ENCODE measurements at places on chromosomes 2 and 18.
A peak's percentile ranks its signal among the peaks of the same experiment; 100 is the strongest.

- no peak for DNase-seq
These were observed 311.6 kb downstream of the STK39 start for GRCh38 chr2:167935803-167936110.

- no peak for DNase-seq
These were observed 269.4 kb upstream of the TCF4 start for GRCh38 chr18:55857409-55857808.

GRCh38 chr2:9984217-9984739 is 32.8 kb downstream of the GRHL1 start:
- DNase-seq, result peak; percentile 28

DNA sequence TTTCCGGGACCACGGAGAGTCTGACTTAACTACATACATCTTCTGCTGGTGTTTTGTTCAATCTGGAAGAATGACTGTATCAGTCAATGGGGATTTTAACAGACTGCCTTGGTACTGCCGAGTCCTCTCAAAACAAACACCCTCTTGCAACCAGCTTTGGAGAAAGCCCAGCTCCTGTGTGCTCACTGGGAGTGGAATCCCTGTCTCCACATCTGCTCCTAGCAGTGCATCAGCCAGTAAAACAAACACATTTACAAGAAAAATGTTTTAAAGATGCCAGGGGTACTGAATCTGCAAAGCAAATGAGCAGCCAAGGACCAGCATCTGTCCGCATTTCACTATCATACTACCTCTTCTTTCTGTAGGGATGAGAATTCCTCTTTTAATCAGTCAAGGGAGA is 23.1 kb downstream of the ICOS start:
- no peak for DNase-seq

DNA sequence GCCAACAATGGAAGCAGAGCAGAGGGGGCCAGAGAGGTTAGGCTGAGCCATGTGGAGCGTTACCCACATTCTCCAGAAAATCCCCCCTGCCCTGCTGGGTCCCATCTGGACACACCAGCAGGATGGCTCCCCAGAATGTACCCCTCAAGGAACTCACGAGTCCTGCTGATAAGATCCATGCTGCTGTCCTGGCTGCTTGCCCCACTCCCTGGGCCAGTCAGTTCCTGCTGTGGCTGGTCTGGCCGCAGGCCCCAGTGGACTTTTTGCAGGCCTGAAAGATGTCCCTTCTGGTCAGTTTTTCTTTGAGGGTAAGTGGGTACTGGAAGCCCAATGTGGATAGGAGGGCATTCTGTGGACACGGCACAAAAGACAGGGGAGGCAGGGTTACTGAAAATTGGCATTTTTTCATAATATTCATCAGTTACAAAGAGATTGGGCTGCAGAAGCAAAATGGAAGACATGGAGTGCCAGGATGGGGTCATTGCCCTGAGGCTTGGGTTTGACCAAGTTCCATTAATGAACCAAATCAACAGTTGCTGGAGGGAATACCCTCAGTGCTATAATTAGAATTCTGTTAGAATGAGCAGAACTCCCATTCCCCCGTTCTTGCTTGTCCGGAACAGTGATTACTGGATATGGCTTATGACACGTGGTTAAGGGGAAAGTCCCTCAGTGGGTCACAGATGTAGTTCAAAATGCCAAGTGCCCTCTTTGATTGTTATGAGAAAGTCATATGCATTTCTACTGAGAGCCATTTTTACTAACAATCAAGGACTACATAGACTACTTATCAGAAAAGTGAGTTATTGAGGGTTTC is 38.7 kb downstream of the SLC4A5 start:
- DNase-seq, result no peak

GRCh38 chr2:227813562-227814353 is at the start of gene CCL20:
Gene CCL20, plus strand, starts transcription at chr2:227813842. Its CDS starts 70 bp downstream, at chr2:227813912.
- no peak for DNase-seq

DNA sequence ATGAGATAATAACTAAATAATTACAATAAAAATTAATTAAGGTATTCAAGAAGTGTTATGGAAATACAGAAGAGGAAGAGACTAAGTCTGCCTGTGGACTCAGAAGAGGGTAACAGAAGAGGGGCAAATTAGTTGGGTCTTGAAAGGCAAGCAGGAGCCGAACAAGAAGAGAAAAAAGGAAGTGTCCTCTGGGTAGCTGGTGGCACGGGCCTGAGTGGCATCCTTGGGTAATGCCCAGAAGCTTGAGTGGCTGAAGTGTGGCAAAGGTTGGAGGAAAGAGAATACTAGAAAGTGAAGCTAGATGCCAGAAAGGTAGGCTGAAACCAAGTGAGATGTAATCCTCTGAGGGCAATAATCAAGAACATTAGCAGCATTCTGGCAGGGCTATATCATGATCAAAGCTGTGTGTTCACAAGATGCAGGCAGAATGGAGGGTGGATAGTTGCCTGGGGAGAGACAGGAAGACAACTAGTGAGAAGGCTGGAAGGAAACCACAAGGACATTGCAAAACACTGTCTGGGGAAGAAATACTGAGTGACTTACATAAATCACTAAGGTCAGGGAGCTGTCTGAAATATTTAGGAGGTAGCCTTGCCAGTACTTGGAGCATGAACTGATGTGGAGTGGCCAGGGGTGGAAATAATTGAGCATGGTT is 16.2 kb downstream of the DOCK10 start:
- DNase-seq, result no peak

GRCh38 chr2:187962538-187962937 is 329.1 kb upstream of the GULP1 start:
- no peak for DNase-seq

DNA sequence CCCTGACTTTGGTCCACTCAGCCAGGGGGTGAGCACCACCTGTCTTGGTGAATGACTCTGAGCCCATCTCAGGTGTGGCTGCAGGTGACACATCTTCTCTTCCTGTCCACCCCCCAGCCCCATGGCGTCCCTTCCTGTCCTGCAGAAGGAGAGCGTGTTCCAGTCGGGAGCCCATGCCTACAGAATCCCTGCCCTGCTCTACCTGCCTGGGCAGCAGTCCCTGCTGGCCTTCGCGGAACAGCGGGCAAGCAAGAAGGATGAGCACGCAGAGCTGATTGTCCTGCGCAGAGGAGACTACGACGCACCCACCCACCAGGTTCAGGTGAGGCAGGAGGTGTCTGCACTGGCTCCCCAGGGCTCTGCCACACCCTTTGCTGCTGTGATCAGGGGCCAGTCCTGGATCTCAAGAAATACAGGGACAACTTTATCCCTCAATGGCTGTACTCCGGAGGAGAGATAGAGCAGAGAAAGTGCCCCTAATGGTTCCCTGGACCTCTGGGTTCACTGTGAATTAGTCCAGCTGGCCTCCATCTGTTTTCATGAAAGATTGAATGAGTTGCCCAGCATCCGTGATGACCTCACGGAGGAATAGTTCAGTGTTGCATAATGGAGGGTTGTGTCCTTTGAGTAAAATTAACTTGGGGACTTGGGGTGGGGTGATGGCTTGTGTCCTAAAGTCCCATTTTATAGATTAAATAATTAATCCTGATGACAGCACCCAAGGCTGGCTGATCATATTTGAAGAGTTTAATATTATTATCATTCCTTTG is at the start of gene NEU2:
TSS of gene NEU2 (plus strand) at position 122 of the 770 bp plus-strand sequence. CDS start at position 122, 0 bp downstream.
- DNase-seq, result no peak

DNA sequence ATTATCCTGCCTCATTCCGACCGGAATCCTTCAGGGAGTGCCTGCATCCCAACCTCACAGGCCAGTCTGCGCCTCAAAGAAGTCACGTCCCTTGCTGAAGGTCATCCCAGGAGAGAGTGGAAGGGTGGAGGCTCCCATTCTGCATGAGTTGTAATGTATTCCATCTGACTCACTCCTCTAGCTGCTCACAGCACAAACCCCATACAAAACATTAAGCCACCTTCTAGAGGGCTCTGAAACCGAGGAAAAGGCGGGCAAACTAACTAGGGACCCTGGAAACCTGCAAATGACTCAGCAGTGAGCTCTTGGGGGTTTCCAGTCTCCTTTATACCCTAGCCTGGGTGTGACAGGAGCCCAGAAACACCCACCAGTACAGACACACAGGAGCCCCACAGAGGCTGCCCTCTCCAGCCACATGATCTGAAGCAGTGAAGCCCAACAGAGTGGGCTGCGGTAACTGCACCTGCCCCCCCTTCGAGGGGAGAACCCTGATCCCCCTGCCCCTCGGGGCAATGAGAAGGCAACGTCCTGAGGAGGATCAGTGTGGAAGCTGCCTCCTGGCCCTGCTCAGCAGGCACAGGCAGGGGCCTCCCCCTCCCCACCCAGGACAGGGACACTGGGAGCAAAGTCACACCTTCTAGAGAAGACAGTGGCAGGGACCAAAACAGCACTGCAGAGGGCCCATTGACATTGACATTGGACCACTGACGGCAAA is 69.3 kb upstream of the SNTG2 start:
- no peak for DNase-seq
